ENCODE measurements at places on chromosomes 3 and 15.

DNA sequence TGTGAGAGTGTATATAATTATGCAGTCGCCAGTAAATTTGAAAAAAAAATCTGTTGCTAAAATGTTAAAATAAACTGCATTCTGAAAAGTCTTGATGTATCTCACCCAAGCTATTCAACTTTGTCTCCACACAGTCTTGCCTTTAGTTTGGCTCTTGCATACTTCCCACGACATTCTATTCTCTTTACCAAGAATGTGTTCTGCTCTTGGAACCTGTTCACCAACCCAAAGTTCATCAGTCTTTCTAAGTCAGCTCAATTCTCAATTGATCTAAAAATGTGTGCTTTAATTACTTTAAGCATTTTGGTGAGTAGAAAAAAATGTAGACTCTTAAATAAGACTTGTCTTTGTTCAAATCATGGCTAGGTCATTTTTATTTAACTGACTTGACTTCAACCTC is 657.7 kb upstream of the TBL1XR1 start:
- no peak for DNase-seq

DNA sequence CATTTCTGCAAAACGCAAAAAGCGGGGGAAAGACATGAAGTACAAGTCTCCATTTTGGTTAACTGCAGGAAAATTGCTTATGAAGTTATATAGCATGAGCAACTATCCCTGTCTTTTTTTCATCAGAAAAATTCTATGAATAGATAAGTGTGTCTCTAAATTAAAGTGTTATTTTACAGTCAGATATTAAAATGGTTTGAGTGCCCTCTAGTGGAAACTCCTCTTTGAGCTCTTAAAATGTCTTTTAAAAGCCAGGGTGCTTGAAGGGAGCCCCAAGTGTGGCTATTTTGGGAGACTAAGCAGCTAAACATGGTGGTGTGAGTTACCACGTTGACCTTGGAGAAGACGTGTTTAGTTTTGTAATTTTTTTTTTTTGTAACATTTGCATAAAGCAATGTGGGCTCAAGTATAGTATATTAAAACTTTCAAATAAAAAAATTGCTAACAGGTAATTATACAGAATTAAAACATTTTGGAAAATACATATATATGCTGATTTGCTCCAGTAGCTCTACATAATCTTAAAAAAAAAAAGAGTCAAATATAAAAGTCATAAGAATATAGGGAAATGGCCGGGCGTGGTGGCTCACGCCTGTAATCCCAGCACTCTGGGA is 77.2 kb downstream of the PPP2R3A start:
- peak; percentile 40 for DNase-seq

GRCh38 chr3:61343543-61343942 is 92.3 kb upstream of the FHIT start:
- no peak for DNase-seq

DNA sequence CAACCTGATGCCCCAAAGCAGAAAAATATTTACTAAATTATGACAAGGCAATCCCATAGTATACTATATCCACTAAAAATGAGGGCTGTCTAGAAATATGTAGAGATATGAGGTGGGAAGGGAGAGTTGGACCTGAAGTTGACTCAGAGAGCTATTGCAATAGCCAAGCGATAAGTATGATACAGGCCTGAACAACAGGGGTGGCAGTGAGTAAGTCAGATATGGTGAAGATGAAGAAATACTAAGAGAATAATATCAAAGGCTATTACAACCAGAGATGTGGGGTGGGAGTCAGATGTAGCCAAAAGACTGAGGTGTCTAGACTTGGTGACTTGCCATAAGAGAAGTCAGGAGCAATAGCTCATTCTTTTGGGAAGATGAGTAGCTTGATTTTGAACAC is 9.2 kb downstream of the HSPBAP1 start:
- DNase-seq: no peak

DNA sequence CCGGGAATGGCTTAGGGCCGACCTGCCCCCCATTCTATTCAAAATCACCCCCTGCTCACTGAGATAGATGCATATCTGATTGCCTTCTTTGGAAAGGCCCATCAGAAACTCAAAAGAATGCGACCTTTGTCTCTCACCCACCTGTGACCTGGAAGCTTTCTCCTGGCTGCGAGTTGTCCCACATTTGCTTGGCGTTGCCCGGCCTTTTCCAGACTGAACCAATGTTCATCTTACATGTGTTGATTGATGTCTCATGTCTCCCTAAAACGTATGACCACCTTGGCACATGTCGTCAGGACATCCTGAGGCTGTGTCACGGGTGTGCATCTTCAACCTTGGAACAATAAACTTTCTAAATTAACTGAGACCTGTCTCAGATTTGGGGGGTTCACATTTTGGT is 3.4 kb upstream of the MUC20 start:
- DNase-seq: no peak

GRCh38 chr3:161296814-161297213 is 74.5 kb downstream of the SPTSSB start:
- DNase-seq: no peak

GRCh38 chr3:98903705-98904481 is 2.4 kb upstream of the DCBLD2 start:
- DNase-seq: no peak

GRCh38 chr15:51736069-51736468 is 1.4 kb downstream of the LYSMD2 start:
- no peak for DNase-seq

DNA sequence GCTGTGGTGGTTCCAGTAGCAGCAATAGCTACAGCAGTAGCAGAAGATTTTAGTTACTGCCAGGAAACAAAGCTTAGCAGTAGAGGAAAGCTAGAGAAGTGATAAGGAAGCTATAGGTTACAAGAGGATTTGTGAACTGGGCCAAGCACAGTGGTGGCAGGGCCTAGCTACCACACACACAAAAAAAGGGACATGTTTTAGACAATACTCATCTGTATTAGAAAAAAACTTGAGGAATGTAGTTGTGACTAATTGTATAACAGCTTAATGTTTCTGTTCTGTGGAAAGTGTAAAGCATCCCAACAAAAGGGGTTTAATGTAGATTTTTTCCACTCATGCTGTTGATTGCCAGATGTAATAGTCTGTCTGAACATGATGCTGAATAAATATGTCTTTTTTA is 29.9 kb upstream of the PFN2 start:
- DNase-seq: no peak

DNA sequence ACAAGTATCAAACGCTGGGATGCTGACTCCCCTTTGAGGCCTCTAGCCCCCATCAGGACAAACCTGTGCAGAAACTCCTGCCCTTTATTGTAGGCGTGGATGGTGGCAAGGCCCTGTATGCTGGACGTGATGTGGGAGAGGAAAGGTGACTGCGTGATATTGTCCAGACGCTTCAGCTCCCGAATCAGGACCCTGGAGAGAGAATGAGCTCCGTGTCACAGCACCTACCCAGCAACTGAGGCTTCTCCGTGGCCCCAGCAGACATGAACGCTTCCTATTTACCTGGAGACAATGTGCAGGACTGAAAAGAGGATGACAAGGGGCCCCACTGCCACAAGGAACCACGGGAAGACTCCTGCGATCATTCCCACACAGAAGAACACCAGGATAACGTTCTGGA is 65.0 kb upstream of the PARL start:
- DNase-seq: no peak

- DNase-seq: no peak
These were observed 67.0 kb upstream of the CADPS start for GRCh38 chr3:62942227-62942626.

GRCh38 chr3:3109407-3110298 is 521 bp downstream of the IL5RA start:
- no peak for DNase-seq

DNA sequence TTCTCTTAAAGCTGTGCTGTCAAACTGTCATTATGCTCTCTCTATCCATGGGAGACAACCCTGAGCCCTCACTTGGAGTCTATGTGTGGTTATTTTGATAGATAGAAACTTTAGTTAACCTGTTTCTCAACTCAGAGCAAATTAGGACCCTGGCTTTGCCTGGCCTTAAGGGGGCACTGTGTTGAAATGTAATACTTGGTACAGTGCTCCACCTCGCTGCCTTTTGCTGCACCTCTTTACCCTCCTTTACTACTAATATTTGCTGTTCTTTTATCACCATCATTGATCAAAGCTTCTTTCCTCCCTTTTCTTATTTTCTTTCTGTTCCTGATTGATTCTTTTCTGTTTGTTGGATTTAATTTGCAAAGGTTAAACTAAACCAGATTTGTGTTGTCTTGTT is 34.3 kb downstream of the STT3B start:
- DNase-seq: no peak

GRCh38 chr3:36097209-36097608 is 283.1 kb upstream of the STAC start:
- no peak for DNase-seq

DNA sequence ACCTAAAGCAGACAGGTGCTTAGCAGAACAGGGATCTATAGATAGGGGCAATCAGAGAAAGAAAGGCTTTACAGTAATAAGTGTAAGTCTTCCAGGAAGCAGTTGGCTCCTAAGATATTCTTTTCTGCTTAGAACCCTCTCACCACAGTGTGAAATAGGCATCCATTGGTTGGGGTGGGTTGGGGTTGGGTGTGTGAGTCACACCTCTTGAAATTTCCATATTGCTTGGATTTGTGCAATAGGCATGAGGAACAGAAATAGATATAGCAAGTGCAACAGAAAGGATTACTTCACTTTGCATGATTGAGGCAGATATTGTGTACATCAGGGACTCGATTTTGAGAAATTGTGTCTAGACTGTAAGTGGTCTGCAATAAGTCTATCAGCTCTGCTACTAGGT is 200.1 kb upstream of the GAP43 start:
- no peak for DNase-seq

GRCh38 chr15:70853318-70853972 is 512 bp downstream of the LARP6 start:
- no peak for DNase-seq

DNA sequence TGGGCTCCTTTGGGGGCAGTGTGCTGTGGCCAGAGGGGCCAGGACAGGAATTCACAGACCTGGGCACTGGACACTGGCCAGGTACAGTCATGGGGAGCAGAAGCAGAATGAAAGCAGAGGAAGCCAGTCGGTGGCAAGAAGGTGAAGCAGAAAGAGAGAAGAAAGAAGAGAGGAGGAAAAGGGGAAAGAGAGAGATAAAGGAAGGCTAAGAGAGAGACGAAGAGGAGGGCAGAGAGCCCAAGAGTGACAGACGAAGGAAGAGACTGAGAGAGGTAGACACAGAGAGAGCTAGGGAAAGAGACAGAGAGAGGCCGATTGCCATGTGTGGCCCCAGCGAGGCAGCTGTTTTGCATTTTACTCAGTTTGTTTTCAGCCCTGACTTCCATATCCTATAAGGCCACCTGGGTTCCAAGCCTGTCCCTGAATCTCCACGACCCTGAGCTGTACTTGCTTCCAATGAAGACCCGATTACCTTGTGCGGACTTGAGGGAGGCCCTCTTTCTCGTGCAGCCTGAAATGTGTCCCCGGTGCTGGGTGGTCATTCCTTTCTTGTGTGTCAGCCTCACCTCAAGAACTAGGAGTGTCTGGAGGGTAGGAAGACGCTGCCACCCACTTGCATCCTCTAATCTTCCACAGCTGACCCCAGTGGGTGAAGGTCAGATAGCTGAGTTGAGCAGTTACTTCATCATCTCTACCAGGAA is 73.9 kb downstream of the LSM3 start:
- no peak for DNase-seq

DNA sequence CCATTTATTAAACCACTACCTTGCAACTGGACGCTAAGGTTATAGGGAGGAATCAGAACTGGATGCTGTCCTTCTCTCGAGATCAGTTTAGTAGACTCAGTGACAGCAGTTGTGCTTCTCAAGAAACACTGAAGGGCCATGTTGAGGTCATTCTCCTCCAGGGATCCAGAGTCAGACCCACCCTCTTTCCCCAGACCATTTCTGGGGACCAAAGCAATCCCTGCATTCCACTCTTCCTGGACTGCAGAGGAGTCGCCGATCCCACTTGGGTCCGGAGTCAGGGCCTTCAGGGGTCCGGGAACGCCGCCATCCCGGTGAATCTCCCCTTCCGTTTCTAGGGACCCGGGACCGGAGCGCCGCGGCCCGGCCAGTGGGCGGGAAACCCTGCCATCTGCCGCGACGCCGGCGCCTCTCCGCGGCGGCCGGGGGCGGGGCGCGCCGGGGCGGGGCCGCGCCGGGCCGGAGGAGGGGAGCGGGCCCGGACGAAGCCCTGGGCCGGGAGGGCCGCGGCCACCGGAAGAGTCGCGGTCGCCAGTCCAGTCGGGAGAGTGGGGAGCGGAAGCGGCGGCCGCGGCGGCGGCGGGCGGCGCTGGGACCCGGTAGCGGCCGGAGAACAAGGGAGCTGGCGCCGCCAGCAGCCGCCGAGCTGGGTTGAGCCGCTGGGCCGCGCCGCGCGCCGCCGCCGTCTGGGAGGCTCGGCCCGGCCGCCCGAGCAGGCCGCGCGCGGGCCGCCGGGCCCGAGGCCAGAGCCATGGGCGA is at the start of gene DVL3:
DVL3 (plus strand) TSS at position 493 of the 759 bp plus-strand sequence; CDS start at position 752, 259 bp downstream.
- no peak for DNase-seq

GRCh38 chr3:69791106-69791505 is 51.8 kb downstream of the MITF start:
- no peak for DNase-seq

DNA sequence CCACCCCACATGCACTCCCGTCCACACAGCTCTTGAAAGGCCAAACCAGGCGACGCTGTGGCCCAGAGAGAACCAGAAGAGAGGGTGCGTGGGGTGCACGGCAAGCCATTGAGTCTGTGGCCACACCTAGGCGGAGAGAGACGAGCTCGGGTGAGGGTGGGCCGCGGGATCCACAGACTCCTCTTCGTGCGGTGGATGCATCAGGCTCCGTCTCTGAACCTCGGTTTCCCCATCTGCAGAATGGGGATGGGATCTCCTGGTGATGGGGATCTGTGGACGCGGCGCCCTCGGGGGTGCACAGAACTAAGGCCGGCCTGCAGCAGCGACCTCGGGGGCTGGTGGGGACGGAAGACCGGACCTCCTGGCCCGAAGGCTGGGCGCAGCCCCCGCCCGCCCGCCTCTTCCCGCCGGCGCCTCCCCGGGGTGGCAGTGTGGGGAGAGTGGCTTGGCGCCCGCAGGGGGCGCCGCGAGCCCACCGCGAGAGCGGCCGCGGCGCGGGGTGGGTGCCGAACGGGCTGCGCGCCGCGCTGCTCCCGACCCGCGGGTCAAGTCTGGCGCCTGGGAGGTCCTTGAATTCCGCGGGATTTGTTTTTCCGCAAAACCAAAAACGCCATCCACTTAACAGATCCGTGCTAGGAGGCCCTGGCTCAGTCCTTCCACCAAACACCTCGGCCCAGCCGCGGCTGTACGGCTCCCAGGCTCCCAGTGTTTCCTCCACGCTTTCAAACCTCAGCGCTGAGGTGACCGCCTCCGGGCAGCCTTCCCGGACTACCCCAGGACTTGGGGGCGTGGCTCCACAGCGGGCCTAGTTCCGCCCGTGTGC is 13.2 kb upstream of the ADPGK start:
- DNase-seq: no peak
